Breast epithelium (tissue), 4 donors: ENCODE measurements at places on chromosomes 4 and X. TPM values are rescaled to one million over a fixed set of nuclear protein-coding genes. Genes with fewer than 3 reads are reported as not detected.

DNA sequence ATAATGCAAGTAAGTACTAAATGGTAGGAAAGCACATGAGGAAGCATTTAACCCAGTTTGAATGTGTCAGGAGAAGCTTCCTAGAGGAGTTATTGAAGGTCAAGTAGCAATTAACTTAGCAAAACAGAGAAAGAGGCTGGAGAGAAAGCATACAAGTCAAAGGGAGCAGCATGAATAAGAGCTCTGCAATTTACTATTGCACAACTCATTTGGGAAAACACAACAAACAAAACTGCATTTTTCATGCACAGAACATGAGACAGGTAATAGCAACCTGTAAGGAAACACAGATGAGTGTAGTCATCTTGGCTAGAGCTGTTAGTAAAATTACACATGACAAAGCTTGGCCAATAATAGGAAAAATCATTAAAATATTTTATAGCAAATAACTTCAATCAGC, 538.1 kb downstream of the PPP4R3C start:
- no peaks in the 10 kb centered on the region for H3K36me3 ChIP-seq
- H3K4me3 ChIP-seq: no peak overlapping the region
- H3K4me1 ChIP-seq: no peaks in the 10 kb centered on the region

DNA sequence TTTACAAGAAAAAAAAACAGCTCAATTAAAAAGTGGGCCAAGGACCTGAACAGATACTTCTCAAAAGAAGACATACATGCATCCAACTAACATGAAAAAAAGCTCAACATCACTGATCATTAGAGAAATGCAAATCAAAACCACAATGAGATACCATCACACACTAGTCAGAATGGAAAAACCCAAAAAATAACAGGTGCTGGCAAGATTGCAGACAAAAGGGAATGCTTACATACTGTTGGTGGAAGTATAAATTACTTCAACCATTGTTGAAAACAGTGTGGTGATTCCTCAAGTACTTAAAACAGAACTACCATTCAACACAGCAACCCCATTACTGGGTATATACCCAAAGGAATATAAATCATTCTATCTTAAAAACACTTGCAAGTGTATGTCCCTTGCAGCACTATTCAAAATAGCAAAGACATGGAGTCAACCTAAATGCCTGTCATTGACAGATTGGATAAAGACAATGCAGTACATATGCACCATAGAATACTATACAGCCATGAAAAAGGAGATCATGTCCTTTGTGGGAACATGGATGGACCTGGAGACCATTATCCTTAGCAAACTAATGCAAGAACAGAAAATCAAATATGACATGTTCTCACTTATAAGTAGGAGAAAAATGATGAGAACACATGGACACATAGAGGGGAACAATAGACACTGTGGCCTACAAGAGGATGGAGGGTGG, 97.6 kb downstream of the RAB28 start:
- H3K27me3 ChIP-seq: no peaks in the 10 kb centered on the region
- H3K27ac ChIP-seq: no peak overlapping the region
- no peaks in the 10 kb centered on the region for H3K4me1 ChIP-seq
- DNase-seq: no peak
- no peak overlapping the region for H3K4me3 ChIP-seq

GRCh38 chr4:17932041-17932440, 89.5 kb downstream of the LCORL start:
- no peak for DNase-seq
- peaks cover 3% of the 10 kb centered on the region for H3K36me3 ChIP-seq
- no peaks in the 10 kb centered on the region for H3K27me3 ChIP-seq
- H3K27ac ChIP-seq: no peak overlapping the region
- H3K4me3 ChIP-seq: no peak overlapping the region

- H3K36me3 ChIP-seq: no peaks in the 10 kb centered on the region
- no peaks in the 10 kb centered on the region for H3K27me3 ChIP-seq
- no peak for DNase-seq
- H3K27ac ChIP-seq: no peak overlapping the region
These were observed 1074.0 kb downstream of the PCDH18 start for GRCh38 chr4:136458326-136458725.

DNA sequence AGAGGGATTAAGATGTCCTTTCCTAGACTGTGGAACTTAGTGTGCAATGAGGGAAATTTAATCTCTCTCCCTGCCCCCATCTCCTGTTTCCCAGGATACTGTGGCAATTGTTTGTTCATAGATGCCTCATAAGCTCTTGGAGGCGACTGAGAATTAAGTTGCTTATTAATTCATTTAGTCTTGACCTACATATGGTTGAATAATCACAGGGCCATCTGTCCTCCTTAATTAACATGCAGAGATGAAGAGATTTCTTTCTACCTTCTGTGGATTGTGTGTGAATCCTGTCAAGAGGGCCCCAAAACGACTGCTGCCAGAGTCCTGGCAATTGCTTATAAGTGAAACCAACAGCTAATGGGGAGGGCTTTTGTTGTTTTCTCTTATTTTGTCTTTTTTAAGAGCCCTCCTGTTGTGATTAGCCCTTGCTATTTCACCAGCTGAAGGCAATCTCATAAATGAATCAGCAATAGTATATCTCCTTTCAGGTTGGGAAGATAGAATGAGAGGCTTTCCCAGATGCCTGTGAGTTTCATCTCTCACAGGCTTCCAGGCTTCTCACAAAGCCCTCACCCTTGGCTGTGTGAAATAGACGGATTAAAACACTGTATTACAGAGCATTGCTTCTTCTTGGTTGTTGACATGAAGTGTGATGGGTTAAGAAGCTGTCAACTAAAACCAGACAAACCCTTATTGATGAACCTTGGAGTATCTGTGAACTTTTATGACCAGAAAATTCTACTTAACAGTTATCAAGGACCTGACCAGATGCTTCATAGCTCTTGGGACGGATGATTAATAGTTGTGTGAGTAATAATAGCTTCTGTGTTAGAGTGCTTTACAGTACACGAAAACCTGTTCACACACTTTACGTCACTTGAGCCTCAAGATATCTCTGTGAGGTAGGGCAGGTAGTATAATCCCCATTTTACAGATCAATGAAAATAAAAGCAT, 58.5 kb downstream of the PGRMC2 start:
- H3K4me3 ChIP-seq: no peak overlapping the region
- no peaks in the 10 kb centered on the region for H3K27me3 ChIP-seq
- H3K27ac ChIP-seq: peak overlapping the region; percentile 64

GRCh38 chr4:186116697-186117096, 12.2 kb downstream of the FAM149A start:
- no peak overlapping the region for H3K27ac ChIP-seq
- DNase-seq: no peak
- no peak overlapping the region for H3K4me3 ChIP-seq

TLR10 gene
- total RNA-seq: 1.3 TPM

GPR34 gene
- total RNA-seq: 56.3 TPM

- H3K4me1 ChIP-seq: no peaks in the 10 kb centered on the region
- peak overlapping the region; percentile 87 for H3K27ac ChIP-seq
- H3K4me3 ChIP-seq: peak overlapping the region; percentile 72
- no peak for DNase-seq
- H3K36me3 ChIP-seq: no peaks in the 10 kb centered on the region
These were observed 672 bp downstream of the LONRF3 start for GRCh38 chrX:118974908-118975671.

LEF1 gene
- 7.6 TPM for total RNA-seq

DNA sequence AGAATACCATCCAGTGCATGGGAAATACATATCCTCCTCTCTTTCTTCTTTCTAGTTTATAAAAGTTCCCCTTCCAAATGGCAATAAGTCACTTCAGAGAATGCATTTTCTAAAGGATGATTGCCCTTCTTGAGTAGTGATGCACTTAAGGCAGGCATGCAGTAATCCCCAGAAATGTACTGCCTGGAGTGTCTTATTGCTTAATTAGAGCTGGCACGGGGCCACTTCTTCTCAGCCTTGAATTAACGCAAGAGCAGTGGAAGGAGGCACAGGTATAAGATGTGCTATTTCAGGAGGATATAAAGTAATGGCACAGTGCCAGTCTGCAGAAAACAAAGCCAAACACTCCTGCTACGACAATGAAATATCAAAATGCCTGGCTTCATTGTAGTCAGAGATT, 371.4 kb upstream of the FAM241A start:
- no peaks in the 10 kb centered on the region for H3K36me3 ChIP-seq
- H3K4me3 ChIP-seq: no peak overlapping the region

GRCh38 chrX:153238361-153238760, 59.3 kb downstream of the MAGEA1 start:
- peaks cover 56% of the 10 kb centered on the region for H3K27me3 ChIP-seq
- no peak overlapping the region for H3K4me3 ChIP-seq
- DNase-seq: no peak
- H3K4me1 ChIP-seq: no peaks in the 10 kb centered on the region

P2RY8 gene
- 1.5 TPM for total RNA-seq

DNA sequence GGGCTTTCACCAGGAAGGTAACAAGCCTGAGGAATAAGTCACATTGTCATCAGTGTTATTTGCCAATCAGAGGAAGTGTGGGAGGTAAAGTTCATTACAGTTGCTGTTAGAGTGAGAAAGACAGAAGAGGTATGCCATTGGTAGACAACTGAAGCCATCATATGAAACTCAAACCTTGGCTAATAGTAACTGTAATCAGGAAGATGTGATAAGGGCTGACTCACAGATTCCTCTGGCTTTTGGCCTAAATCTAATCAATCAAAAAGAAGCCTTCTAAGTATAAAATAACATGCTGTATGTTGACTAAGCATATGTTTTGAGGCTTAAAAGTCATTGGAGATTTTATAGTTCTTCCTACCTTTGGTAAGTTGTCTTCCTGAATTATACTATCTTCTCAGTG, 242.8 kb downstream of the PCDH7 start:
- no peak overlapping the region for H3K27ac ChIP-seq
- H3K4me3 ChIP-seq: no peak overlapping the region
- H3K27me3 ChIP-seq: no peaks in the 10 kb centered on the region
- no peaks in the 10 kb centered on the region for H3K36me3 ChIP-seq
- DNase-seq: no peak

- no peak overlapping the region for H3K27ac ChIP-seq
- H3K4me3 ChIP-seq: no peak overlapping the region
- no peaks in the 10 kb centered on the region for H3K27me3 ChIP-seq
- H3K36me3 ChIP-seq: no peaks in the 10 kb centered on the region
- DNase-seq: no peak
These were observed 25.7 kb upstream of the COX7B2 start for GRCh38 chr4:46934726-46935125.

DNA sequence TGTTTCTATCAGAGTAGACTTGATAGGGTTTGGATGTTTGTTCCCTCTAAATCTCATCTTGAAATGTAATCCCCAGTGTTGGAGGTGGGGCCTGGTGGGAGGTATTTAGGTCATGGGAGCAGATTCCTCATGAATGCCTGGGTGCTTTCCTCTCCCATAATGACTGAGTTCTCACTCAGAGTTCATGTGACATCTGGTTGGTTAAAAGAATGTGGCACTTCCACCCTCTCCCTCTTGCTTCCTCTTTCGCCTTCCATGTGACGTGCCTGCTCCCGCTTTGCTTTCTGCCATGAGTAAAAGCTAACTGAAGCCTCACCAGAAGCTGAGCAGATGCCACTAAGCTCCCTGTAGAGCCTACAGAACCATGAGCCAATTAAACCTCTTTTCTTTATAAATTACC, 47.3 kb upstream of the SRPX start:
- DNase-seq: no peak
- no peaks in the 10 kb centered on the region for H3K4me1 ChIP-seq
- H3K4me3 ChIP-seq: no peak overlapping the region

ARR3 gene
- not detected for total RNA-seq

XPNPEP2 gene
- 3.9 TPM for total RNA-seq

- DNase-seq: no peak
- no peak overlapping the region for H3K4me3 ChIP-seq
- no peak overlapping the region for H3K27ac ChIP-seq
- H3K27me3 ChIP-seq: no peaks in the 10 kb centered on the region
- H3K4me1 ChIP-seq: peaks cover 6% of the 10 kb centered on the region
These were observed 29.4 kb downstream of the IRF2 start for GRCh38 chr4:184444953-184445309.

RFC1 gene
- total RNA-seq: 41.8 TPM

- H3K4me1 ChIP-seq: no peaks in the 10 kb centered on the region
- DNase-seq: no peak
- H3K36me3 ChIP-seq: no peaks in the 10 kb centered on the region
- no peak overlapping the region for H3K4me3 ChIP-seq
These were observed 22.8 kb downstream of the CTBP1 start for GRCh38 chr4:1226144-1226481.

GRCh38 chr4:89334311-89334710, 26.7 kb upstream of the GPRIN3 start:
- H3K27me3 ChIP-seq: no peaks in the 10 kb centered on the region
- no peak overlapping the region for H3K4me3 ChIP-seq
- H3K36me3 ChIP-seq: no peaks in the 10 kb centered on the region
- no peaks in the 10 kb centered on the region for H3K4me1 ChIP-seq
- no peak overlapping the region for H3K27ac ChIP-seq

MAGED1 gene
- 44.9 TPM for total RNA-seq

- no peak for DNase-seq
- no peaks in the 10 kb centered on the region for H3K4me1 ChIP-seq
- H3K27ac ChIP-seq: no peak overlapping the region
- no peaks in the 10 kb centered on the region for H3K36me3 ChIP-seq
These were observed 104.5 kb upstream of the GATB start for GRCh38 chr4:151865312-151865711.
